ENCODE measurements at places on chromosomes 2 and 18. TPM values are rescaled to one million over a fixed set of nuclear protein-coding genes. Genes with fewer than 3 reads are reported as not detected.

The GPR17 gene
- total RNA-seq, result not detected

The TUBB8B gene
- not detected for total RNA-seq

The SAG gene
- total RNA-seq, result not detected

The OR6B2 gene
- not detected for total RNA-seq

The CDH19 gene
- total RNA-seq, result not detected

The SERPINB10 gene
- not detected for total RNA-seq

The IL1R2 gene
- total RNA-seq, result 1.4 TPM

The INPP1 gene
- total RNA-seq, result 15.9 TPM

The MYO1B gene
- 4.6 TPM for total RNA-seq

The ACOXL gene
- total RNA-seq, result not detected

The MC2R gene
- total RNA-seq, result not detected

The PREPL gene
- total RNA-seq, result 37.0 TPM

The VIL1 gene
- total RNA-seq, result not detected

The CAPN14 gene
- total RNA-seq, result 0.40 TPM

The EVX2 gene
- total RNA-seq, result not detected

The KIF5C gene
- total RNA-seq, result 19.8 TPM

The KCNJ13 gene
- not detected for total RNA-seq

The EN1 gene
- not detected for total RNA-seq

The TEX51 gene
- total RNA-seq, result not detected

The IL18R1 gene
- total RNA-seq, result 17.6 TPM

The BOK gene
- total RNA-seq, result not detected

The PLB1 gene
- 0.35 TPM for total RNA-seq

The SLC23A3 gene
- 2.3 TPM for total RNA-seq

The TXNDC2 gene
- total RNA-seq, result not detected

Data from CD8-positive, alpha-beta memory T cell (primary cell).